Stimulated activated memory B cell treated with anti-CD40 and anti-IgM and Interleukin-4, amounts not matched to agents 10 μg/mL and 1 μg/mL and 100 μg/mL, for 72 hours (primary cell): ENCODE measurements at places on chromosomes 4 and X.

GRCh38 chr4:26365537-26366150 is 44.8 kb downstream of the RBPJ start:
- ATAC-seq = no peak

GRCh38 chrX:1720836-1721235 is 106.0 kb downstream of the ASMT start:
- ATAC-seq = no peak

- no peak for ATAC-seq
Observed at GRCh38 chrX:131477498-131477897, 66.4 kb upstream of the OR13H1 start.

GRCh38 chr4:42078184-42078801 is 74.2 kb downstream of the BEND4 start:
- ATAC-seq = peak; percentile 61

DNA sequence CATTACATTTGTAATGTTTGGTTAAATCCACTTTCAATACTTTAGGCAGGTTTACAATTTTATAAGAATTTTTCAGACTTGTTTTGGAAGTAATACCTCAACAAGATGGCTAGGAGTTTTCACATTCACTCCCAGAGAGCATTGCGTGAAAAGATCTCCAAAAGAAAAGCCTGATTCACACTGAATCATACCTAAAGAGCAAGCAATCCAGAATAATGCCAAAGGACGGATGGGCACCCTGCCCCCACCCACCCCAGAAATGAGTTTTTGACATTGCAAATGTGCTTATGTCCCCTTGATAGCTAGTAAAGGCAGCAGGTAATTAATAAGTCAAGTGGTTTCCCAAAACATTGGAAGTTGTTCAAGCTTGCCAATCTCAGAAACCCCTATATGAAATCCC is 557.7 kb upstream of the TENM3 start:
- ATAC-seq = no peak

DNA sequence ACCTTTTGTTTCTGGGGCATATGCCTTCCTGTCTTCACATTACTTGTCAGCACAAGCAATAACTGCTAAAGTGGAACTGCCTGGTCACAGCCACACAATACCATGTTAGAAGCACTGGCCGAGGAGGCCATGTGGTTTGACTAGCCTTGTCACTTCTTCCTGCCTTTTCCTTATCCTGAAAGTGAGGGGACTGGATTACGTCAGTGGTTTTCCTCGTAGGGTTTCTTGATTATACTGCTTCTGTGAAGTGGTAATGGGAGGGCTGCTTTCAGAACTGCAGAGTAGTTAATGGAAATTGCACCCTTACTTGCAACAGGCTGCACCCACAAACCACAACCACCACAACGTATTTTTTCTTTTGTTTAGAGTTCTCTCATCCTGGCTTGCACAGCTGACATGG is 26.6 kb downstream of the ZRSR2 start:
- ATAC-seq = no peak

DNA sequence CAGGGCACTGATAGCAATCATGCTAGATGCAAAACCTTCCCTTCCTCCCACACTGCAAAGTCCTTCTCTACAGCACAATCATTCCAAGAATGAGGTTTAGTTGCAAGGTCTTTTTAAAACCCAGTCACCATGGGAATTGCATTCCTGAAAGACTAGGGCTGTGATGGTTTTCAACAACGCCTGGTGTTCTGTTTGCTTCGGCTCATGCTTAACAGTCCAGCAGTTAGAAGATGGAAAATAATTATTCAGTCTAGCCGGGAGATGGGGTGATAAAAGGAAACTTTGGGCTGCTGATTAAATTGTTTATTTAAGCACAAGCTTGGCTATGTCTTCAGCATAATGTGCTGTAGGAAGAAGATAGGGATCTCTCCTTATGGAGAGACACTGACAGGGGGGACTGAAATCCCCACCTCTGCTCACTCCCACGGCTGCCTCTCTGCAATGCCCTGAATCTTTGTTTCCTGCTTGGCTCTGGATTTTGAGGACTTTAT is 211.4 kb downstream of the MID1IP1 start:
- ATAC-seq = no peak

DNA sequence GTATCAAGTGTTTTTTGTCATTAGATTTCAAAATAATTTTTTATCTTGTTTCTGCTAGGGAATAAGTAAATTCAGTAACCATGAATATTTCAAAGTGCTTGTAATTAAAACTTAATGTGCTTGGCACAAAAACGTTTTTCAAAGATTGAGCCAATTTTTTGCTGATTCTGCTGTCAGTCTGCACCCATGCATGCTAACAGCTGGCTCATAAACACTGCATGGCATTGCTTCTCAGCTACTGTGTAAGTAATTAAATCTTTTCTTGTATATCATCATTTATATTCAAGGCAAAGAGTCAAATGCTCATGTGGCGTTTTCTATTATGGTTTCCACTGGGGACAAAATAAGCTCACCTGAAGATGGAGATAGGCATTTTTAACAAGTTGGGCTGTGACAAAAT is 66.8 kb upstream of the SPANXN2 start:
- ATAC-seq = no peak
